Mesothelial cell of epicardium (in vitro differentiated cells): ENCODE measurements at places on chromosomes 4 and X. TPM values are rescaled to one million over a fixed set of nuclear protein-coding genes. Genes with fewer than 3 reads are reported as not detected.

The CSAG2 gene
- total RNA-seq: not detected in 3 replicates

The SMIM31 gene
- total RNA-seq: not detected in 3 replicates

The IGFBP7 gene
- total RNA-seq: 98.5 to 114 TPM (median 107 TPM) in 3 replicates

The BMP3 gene
- 0.07 TPM in 2 of 3 replicates, not detected in the other for total RNA-seq

The HCFC1 gene
- total RNA-seq: 96.3 to 99.9 TPM (median 98.5 TPM) in 3 replicates

The IL3RA gene
- total RNA-seq: 0.16 to 0.20 TPM in 2 of 3 replicates, not detected in the other

The RXFP1 gene
- total RNA-seq: 0.07 TPM in 1 of 3 replicates, not detected in the others

- peaks cover 11% of the 10 kb centered on the region for H3K4me1 ChIP-seq
- H3K36me3 ChIP-seq: no peaks in the 10 kb centered on the region
- no peak for DNase-seq
- H3K27me3 ChIP-seq: no peaks in the 10 kb centered on the region
- no peak overlapping the region for H3K4me3 ChIP-seq
- H3K27ac ChIP-seq: no peak overlapping the region
These were observed 606.4 kb upstream of the NR3C2 start for GRCh38 chr4:149048451-149049143.

DNA sequence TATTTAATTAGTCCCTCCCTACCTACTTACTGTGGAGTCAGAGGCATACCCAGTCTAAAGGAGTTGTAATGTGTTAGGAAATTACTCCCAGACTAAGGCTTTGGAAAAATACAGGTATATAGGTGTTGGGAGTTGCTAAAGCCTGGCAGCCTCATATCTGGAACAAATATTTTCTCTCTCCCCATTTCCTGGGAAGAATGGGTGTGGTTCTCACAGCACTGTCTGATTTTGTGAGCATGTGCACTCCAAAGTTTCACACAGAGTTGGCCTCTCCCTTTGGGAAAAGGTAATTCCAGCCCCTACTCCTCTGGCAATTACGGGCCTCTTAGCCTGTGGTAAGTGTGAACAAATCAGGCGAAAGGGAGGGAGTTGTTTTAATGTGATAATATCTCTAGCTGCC is 187.0 kb downstream of the MID1IP1 start:
- no peak overlapping the region for H3K4me3 ChIP-seq
- no peaks in the 10 kb centered on the region for H3K36me3 ChIP-seq
- H3K27me3 ChIP-seq: no peaks in the 10 kb centered on the region
- DNase-seq: no peak

GRCh38 chr4:121185960-121186359 is 21.8 kb upstream of the TNIP3 start:
- H3K27ac ChIP-seq: no peak overlapping the region
- no peak overlapping the region for H3K4me3 ChIP-seq
- DNase-seq: no peak
- H3K4me1 ChIP-seq: peaks cover 31% of the 10 kb centered on the region

DNA sequence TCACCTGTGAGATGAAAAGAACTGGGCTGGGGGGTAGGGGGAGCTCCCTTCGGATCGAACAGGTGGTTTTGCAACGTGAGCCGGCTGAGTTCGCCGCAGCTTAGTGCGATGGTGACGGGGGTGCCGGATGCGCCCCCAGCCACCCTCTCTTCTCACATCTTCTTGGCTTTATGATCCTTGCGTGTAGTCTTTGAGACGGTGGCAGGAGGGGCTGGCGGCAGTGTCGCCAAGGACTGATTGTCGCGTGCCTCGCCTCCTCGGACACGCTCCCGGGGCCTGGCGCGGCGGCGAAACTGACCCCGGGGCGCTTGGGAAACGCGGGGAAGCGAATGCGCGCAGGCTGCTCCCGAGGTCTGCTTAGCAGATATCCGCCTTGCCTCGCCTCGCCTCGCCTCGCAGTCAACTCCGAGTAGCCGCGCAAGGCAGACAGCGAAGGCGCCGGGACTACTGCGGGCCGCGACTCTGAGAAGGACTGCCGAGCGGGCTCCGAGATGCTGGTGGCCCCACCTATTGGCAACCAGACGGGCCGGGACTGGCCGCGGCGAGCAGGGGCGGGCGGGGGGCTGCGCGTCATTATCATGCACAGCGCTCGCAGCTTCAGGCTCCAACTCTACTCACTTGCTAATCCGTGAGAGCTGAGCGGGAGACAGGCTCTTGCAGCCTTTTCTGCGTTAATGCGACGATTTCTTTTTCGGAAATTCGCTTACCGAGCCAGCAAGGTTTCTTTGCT is 1.5 kb downstream of the GRID2 start:
- peaks cover 28% of the 10 kb centered on the region for H3K4me1 ChIP-seq
- H3K27ac ChIP-seq: peak overlapping the region; percentile 50
- H3K4me3 ChIP-seq: peak overlapping the region; percentile 71
- DNase-seq: no peak

DNA sequence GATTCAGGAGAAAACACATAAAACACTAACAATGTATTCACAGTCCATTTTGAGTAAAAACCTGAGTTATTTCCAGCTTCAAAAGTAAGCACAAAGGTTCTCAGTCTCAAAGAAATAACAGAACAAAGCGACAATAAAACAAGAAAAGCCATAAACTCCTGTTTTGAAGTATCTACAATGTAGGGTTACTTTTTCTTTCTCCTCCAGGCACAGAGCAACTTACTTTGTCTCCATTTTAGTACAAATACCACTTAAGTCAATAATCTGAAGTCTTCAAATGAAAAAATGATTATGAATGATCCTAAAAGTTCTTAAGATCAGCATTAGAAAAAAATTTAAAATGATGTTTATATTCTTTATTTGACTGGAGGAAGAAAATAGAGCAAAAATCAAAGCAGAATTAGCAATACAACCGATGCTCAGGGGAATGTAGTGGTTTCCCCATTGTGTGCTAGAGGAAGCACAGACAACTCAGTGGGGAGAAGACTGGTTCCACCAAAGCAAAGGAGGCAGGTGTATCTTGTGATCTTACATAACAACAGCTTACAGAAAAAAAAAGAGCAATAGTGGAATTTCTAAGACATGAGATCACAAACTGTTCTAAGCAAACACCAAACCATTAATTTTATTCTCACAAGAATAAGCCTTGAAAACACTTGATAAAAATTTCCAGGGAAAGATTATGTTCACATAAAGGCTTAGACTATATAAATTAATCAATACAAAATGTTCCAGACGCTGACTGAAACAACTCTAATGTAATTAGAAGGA is 35.1 kb downstream of the EPHA5 start:
- peak overlapping the region; percentile 67 for H3K27ac ChIP-seq
- no peaks in the 10 kb centered on the region for H3K27me3 ChIP-seq
- H3K4me1 ChIP-seq: peaks cover 27% of the 10 kb centered on the region
- no peaks in the 10 kb centered on the region for H3K36me3 ChIP-seq

DNA sequence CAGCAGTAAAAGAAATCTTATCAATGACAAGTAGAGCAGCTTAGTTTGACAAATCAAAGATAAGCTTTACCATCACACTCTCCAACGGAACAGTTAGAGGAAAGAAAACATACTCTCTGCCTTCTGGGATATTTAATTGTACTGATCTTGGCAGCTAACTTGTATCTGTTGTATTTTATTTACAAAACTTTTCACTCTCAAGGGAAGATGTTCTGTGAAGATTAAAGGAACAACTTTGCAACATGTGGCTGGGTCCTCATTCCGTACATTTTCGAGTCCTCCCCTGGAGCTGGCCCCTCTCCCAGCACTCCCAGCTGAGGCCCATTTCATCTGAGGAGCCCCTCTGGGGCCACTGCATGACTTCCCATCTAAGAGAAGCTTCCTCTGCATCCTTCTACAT is 74.4 kb downstream of the RPS3A start:
- H3K4me3 ChIP-seq: no peak overlapping the region
- no peaks in the 10 kb centered on the region for H3K27me3 ChIP-seq
- peaks cover 16% of the 10 kb centered on the region for H3K36me3 ChIP-seq
- no peak for DNase-seq

DNA sequence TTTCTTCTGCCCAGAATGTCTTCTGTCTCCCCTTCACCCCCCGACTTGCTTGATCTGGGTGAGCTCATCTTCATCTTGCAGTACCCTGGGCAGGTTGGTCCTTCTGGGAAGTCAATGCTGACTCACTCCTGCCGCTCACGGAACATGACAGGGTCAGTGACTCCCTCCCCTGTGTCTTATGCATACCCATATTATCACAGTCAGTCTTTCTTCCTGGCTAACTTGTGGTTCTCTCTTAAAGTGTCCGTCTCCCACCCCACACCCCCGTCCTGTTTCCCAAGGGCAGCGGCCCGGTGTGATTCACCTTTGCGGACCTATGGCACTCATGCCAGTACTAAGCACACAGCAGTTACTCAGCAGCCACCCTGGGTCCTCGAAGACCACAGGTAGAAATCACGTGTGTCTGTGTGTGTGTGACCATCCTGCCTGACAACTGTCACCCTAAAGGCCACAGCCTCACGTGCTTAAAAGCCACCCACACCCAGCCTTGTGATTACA is 17.7 kb downstream of the IQSEC2 start:
- no peak for DNase-seq
- H3K27ac ChIP-seq: no peak overlapping the region
- H3K27me3 ChIP-seq: no peaks in the 10 kb centered on the region
- no peak overlapping the region for H3K4me3 ChIP-seq
- peaks cover 6% of the 10 kb centered on the region for H3K36me3 ChIP-seq

GRCh38 chrX:132171881-132172280 is 44.1 kb upstream of the FRMD7 start:
- no peaks in the 10 kb centered on the region for H3K36me3 ChIP-seq
- H3K4me3 ChIP-seq: no peak overlapping the region
- DNase-seq: no peak
- H3K27me3 ChIP-seq: no peaks in the 10 kb centered on the region
- H3K4me1 ChIP-seq: peaks cover 45% of the 10 kb centered on the region
- peak overlapping the region; percentile 80 for H3K27ac ChIP-seq

- H3K36me3 ChIP-seq: peaks cover 39% of the 10 kb centered on the region
- no peak overlapping the region for H3K4me3 ChIP-seq
- no peak overlapping the region for H3K27ac ChIP-seq
These were observed 51.2 kb downstream of the ZNF827 start for GRCh38 chr4:145887241-145887991.

GRCh38 chr4:6476893-6477292 is 4.5 kb upstream of the PPP2R2C start:
- peaks cover 82% of the 10 kb centered on the region for H3K27me3 ChIP-seq
- H3K36me3 ChIP-seq: no peaks in the 10 kb centered on the region
- H3K4me3 ChIP-seq: no peak overlapping the region

- H3K4me3 ChIP-seq: no peak overlapping the region
- no peak overlapping the region for H3K27ac ChIP-seq
- peaks cover 15% of the 10 kb centered on the region for H3K27me3 ChIP-seq
- H3K4me1 ChIP-seq: no peaks in the 10 kb centered on the region
- no peaks in the 10 kb centered on the region for H3K36me3 ChIP-seq
- no peak for DNase-seq
These were observed 10.3 kb upstream of the LSM6 start for GRCh38 chr4:146165221-146165620.

- H3K27ac ChIP-seq: no peak overlapping the region
- peaks cover 49% of the 10 kb centered on the region for H3K4me1 ChIP-seq
- H3K36me3 ChIP-seq: peaks cover 12% of the 10 kb centered on the region
These were observed 117.1 kb downstream of the UNC5C start for GRCh38 chr4:95431678-95432077.

DNA sequence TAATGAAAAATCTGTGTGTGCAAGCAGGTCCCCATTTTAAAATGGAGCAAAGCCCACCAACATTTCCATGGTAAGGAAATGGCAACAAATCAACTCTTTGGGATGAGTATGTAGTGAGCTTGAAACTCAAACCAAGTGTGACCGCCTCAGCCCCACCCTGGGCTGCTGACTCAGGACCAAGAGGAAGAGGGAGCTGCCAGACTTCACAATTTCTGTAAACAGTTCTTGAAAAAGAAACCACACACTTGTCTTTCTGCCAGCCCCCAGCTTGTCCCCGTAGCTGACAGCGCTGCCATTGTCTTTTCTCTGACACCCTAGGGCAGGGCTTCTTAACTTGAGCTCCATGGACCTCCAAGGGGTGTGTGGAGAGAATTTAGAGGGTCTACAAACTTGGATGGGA is 10.3 kb downstream of the RTL5 start:
- H3K4me3 ChIP-seq: no peak overlapping the region
- no peak for DNase-seq
- peaks cover 51% of the 10 kb centered on the region for H3K4me1 ChIP-seq
- H3K36me3 ChIP-seq: peaks cover 3% of the 10 kb centered on the region
- peak overlapping the region; percentile 64 for H3K27ac ChIP-seq

GRCh38 chr4:110704748-110705439 is 82.0 kb upstream of the PITX2 start:
- H3K27ac ChIP-seq: no peak overlapping the region
- peaks cover 3% of the 10 kb centered on the region for H3K36me3 ChIP-seq
- H3K4me3 ChIP-seq: no peak overlapping the region
- H3K27me3 ChIP-seq: no peaks in the 10 kb centered on the region
- peaks cover 2% of the 10 kb centered on the region for H3K4me1 ChIP-seq

DNA sequence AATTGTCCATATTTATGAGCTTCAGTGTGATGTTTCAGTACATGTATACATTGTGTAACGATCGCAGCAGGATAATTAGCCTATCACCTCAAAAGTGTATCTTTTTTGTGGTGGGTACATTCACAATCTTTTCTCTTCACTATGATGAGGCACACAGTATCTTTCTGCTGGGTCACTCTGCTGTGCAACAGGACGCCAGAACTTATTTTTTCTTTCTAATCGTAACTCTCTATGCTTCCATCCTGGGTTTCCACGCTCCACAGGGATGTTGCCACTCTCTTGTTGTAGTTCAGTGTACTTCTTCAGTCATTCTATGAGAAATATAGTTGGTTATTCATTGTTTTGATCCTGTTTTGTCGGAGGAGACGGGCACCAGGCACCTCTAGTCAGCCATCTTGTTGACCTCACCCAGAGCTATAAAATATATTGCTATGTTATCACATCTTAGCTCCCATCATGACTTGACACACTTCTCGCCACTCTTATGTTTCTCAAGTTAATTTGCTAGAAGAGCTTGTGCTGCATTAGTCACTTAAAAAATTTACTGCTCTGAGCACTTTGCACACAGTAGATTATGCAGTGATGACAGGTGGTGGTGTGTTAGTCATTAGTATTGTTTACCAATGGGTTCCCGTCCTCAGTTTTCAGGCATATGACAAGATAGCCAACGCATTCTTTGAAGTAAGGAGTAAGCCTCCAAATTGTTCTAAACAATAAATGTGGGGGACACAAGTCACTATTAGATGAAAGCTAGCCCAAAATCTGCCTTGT is 1002.7 kb upstream of the PCDH7 start:
- H3K27ac ChIP-seq: no peak overlapping the region
- no peaks in the 10 kb centered on the region for H3K36me3 ChIP-seq
- H3K27me3 ChIP-seq: no peaks in the 10 kb centered on the region
- DNase-seq: no peak

- no peaks in the 10 kb centered on the region for H3K36me3 ChIP-seq
- H3K4me1 ChIP-seq: peaks cover 24% of the 10 kb centered on the region
- DNase-seq: no peak
- H3K4me3 ChIP-seq: no peak overlapping the region
These were observed 3.8 kb upstream of the FGG start for GRCh38 chr4:154616287-154616686.

DNA sequence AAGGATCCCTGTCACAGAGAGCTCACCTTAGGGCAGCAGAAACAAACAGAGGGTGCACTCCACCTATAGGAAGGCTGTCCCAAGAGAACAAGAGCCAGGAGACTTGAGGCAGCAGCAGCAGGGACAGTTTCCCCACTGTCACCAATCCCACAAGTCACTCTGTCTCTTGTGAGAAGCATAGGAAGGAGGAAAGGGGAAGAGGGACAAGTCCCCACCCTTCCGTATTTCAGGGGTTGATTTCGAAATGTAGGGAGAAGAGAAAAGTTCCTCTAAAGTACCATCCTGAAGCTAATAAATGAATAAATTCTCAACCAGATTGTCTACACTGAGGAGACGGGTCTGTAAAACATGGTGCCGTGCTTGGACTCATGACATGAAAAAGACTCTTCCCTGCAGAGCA is 9.5 kb upstream of the TLR8 start:
- H3K27me3 ChIP-seq: no peaks in the 10 kb centered on the region
- no peak overlapping the region for H3K4me3 ChIP-seq
- H3K27ac ChIP-seq: no peak overlapping the region
- H3K4me1 ChIP-seq: peaks cover 2% of the 10 kb centered on the region
